ENCODE measurements at places on chromosomes 7 and 10.

DNA sequence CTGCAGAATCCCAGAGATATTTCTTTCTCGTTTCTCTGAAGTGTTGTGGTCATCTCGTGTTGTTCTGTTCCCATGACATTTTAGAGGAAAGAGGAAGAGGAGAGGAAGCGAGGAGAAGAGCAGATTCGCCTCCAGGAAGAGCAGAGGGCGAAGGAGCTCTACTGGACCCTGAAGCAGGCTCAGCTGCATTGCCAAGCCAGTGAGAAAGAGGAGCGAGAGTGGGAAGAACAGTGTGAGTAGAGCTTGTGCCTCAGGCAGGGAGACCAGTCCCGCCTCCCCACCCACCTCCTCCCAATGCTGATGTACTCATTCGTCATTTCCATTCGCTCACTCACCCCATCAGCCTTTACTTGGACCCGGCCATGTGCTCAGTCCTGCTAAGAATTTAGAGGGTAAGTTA is 50.8 kb downstream of the SH2D4B start:
- no peak for DNase-seq

DNA sequence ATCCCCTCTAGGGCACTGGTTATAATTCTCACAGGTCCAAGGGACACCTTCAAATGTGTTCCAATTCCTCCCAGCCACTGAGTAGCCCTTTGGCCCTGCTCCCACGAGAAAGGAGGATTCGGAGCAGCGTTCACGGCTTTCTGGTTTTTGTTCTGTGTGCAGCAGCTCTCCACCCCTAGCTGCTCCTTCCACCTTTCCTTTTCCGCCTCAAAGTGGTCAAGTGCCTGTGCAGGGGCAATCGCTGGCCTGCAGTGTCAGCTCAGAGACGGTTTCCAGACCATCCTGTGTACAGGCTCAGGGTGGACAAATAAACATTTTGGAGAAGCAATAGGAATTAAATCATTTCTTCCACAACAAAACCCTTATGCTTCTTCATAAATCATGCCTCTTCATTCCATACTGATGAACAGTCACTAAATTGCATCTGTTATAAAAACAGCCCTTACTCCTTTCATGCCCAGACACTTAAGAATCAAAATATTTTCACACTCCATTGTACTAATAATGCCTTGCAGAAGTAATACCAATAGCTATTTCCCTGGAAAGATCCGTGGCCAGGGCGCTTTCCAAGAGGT is 1.1 kb downstream of the KIAA1549 start:
- no peak for DNase-seq

GRCh38 chr7:150904011-150904909 is 51.9 kb downstream of the AOC1 start:
- DNase-seq, result no peak

- DNase-seq, result no peak
Measured at GRCh38 chr7:125467996-125468854, 538.6 kb upstream of the POT1 start.

- no peak for DNase-seq
Measured at GRCh38 chr10:86693721-86694369, 25.5 kb downstream of the LDB3 start.

- no peak for DNase-seq
Measured at GRCh38 chr10:84193846-84194423, 402 bp upstream of the CDHR1 start.

- DNase-seq, result no peak
Measured at GRCh38 chr10:86137561-86137960, 229.0 kb downstream of the GRID1 start.
